Urothelium cell line (cell line): ENCODE measurements at places on chromosomes 5 and 9.

DNA sequence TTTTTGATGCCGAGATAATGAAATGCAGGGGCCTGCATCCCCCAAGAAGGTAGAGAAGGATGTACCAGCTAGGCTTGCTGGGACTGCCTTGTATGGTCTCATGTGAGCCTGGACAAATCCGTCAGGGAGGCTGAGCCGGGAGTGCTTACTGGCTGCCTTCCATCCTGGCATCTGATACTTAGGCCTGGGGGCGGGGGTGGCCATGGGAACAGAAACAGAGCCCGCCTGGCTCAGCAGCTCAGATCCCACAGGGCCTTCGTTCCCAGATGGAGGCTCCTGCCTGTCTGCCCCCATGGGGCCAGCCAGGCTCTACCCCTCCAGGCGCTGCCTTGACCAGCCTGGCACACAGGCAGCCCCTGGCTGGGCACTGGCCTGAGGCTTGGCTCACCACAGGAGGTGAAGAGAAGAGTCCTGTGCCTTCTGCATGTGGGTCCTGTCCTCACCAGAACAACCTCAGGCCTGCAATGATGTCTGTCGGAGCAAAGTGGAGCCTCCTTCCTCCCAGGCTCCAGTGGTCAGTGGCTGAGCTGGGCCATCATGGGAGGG lies 10.5 kb upstream of the SPATA31E1 start:
- DNase-seq: no peak

DNA sequence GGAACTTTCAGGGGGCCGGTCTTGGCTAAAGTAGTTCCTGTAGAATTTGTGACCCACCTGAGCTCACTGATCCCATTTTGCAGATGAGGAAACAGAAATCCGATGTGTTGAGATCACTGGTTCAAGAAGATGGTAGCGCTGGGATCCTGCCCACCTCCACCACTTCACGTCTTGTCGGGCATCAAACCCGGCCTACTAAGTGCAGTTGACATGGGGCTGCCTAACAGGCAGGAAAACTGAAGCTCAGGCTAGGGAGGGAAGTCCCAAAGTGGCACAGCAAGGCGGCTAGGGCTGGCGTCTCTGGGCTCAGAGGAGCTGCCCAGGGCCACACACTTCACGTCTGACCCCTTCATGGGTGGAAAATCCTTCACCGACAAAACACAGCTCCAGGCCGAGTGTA lies 502 bp upstream of the ENG start:
- DNase-seq: no peak

- DNase-seq: no peak
Measured at GRCh38 chr5:165425594-165425993, 1920.2 kb downstream of the MAT2B start.

DNA sequence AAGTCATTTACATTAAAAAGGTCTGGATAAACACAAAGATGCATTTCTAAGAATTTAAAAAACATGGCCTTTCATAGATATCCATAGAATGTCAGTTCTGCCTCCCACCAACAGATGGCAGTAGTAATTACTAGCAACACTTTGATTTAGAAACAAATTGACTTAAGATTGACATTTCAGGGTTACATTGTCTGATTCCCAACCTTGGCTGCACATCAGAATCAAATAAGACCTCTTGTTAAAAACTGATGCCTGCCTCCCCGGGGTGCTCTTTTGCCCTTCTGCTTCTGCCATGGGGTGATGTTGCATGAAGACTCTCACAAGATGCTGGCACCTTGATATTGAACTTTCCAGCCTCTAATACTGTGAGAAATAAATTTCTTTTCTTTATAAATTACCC lies 146.2 kb upstream of the GPR151 start:
- DNase-seq: no peak

GRCh38 chr5:124454081-124454480 lies 292.4 kb downstream of the ZNF608 start:
- DNase-seq: no peak

DNA sequence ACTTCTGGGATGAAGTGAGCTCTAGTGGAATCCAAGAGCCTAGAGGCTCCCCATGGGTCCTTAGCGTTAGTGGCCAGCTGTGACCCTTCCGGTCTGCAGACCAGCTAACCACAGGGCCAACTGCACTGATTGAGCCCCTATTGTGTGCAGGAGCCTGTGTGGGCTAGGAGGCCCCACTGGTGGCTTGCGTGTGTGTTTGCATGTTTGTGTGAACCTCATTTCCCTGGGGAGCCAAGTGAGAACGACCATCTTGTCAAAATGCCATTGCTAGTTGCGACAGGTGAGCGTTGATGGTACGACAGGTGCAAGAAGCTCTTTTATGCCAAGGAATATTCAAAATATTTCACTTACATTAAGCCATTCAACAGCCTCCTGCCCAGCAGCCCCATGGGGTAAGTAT lies 44.1 kb upstream of the ANKRD33B start:
- no peak for DNase-seq

DNA sequence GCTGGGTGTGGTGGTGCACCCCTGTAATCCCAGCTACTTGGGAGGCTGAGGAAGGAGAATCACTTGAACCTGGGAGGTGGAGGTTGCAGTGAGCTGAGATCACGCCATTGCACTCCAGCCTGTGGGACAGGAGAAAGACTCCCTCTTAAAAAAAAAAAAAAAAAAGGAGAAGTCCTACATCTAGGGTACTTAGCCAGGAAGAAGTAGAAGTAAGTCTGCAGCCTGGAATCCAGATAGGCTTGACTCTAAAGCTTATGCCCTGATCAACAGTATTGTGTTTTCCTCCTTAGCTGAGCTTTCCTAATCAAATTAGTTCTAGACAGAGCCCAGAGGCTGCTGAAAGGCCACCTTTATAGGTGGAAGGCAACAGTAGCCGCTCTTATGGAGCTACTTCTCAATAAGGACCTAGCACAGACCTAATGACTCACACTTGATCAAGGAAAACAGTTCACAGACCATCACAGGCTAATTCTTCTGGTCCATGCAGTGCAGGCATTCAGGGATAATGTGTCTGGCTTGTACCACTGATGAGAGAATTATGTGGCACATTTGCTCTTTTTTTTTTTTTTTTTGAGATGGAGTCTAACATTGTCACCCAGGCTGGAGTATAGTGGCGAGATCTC lies 105.5 kb upstream of the KLF4 start:
- DNase-seq: no peak

GRCh38 chr5:3943859-3944258 lies 348.2 kb downstream of the IRX1 start:
- DNase-seq: no peak

DNA sequence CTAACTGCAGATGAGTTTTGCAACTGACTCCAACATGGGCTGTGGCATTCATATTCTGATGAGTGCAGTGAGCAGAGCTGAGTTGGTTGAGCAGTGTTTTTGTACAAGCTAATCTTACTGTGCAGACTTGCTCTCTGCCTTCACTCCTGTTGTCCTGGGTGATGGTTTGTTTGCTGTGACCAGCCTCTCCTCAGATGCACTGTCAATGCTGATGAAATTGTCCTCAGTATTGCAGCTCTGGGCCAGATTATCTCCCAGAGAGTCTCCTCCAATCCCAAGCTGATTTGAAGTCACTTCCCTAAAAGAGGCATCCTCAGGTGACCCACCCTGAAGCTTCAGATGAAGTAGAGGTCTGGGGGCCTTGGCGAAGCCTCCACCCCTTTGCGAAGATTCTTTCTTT lies 581.8 kb downstream of the ACTL7B start:
- no peak for DNase-seq

DNA sequence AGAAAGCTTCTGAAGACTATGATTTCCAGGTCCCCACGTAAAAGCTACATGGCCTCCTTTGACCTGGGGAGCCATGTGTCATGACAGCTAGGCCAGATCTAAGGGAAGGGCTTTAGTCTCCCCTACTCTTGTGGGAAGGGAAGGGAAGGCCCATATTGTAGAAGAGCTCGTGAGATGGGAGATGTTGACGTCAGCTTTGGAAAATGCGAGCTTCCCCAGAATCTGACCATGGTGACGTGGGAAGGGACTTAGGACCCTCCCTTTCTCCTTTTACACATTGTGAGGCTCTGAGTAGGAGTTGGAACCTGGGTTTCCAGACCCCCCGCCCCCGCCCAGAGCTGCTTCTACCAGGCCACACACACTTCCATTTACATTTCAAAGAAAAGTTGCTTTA lies 165.5 kb downstream of the SYK start:
- DNase-seq: no peak

GRCh38 chr5:55360190-55360589 lies 52.4 kb downstream of the MTREX start:
- no peak for DNase-seq

DNA sequence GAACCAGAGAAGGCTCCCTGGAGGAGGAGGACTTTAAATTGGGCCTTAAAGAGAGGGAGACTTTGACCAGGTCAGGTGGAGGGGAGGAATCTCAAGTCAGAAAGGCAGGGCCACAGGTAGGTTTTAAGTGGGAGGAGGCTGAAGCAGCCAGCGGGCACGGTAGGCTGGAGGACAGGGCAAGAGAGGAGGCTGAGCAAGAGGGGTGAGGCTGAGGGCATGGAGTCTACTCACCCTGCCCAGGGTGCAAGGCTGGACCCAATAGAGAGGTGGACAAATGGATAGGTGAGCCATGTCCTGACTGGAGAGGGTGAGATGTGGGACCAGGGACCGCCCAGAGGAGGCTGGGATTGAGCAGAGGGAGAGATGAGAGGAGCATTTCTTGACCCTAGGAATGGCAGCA lies 25.6 kb upstream of the TRIM14 start:
- no peak for DNase-seq

GRCh38 chr5:171149333-171149732 lies 159.7 kb upstream of the TLX3 start:
- no peak for DNase-seq

DNA sequence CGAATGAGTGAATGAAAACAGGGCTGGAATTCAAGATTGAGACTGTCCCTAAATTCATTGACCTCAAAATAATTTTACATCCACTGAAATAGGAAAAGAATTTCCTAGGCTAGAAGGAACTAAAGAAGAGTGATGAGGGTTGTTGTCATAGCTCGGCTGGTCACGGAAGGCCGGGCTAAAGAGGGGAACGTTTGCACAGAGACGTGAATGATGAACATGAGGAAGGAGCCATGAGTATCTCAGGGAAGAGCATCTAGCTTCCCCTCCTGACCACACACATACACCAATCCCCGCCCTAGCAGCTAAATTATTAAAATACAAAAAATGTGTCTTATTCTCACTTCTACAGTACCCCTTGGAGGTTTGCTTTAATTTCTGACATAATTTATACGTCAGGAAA lies 124.4 kb upstream of the ABCA1 start:
- no peak for DNase-seq

- DNase-seq: no peak
Measured at GRCh38 chr9:125811002-125811401, 63.8 kb downstream of the PBX3 start.

DNA sequence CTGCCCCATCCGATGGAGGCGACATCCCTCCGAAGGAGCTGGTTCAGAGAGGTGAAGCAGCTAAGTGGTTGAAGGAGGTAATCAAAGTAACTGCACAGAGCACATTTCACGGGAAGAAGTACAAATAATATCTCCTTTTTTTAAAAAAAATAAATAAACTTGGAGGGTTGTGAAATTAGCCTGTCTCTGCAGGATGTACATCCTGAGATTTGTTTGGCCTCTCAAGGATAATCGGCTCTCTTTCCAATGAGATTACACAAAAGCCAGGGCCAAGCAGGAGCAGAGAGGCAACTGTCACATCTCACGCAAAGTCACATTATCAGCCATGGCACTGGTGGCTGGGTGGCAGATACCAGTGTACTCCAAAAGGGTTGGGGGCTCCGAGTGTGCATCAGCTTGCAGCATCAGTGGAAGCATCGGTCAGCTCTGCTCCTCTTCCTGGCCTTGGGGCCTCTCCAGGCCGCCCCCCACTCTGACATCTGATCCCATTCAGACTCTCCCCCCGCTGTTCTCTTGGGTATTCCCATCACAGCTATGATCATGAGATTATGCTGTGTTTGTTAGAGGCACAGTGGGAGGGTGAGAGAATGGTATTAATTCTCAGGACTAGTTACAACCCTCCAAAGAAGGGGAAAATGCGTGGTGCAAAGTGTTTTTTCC lies 109.9 kb downstream of the UGCG start:
- no peak for DNase-seq

- DNase-seq: peak; percentile 79
Measured at GRCh38 chr5:3531320-3531986, 64.2 kb upstream of the IRX1 start.

GRCh38 chr5:149471406-149472183 lies 79.6 kb downstream of the CSNK1A1 start:
- DNase-seq: peak; percentile 65

- DNase-seq: no peak
Measured at GRCh38 chr5:6236858-6237481, 141.4 kb downstream of the MED10 start.

- DNase-seq: no peak
Measured at GRCh38 chr5:19862711-19863110, 125.3 kb downstream of the CDH18 start.

- no peak for DNase-seq
Measured at GRCh38 chr5:154758493-154758892, 3.3 kb downstream of the LARP1 start.
